ENCODE measurements at places on chromosomes 2 and 18.

DNA sequence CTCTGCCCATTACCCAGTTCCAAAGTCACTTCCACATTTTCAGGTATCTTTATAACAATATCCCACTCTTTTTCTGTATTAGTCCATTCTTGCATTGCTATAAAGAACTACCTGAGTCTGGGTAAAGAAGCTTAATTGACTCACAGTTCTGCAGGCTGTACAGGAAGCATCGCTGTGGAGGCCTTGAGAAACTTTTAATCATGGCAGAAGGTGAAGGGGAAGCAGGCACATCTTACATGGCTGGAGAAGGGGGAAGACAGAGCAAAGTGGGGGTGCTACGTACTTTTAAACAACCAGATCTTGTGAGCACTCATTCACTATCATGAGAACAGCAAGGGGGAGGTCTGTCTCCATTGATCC, 85.4 kb upstream of the MAP4K3 start:
- no peak for DNase-seq

- no peak for DNase-seq
Observed at GRCh38 chr18:8212896-8213780, 396.1 kb upstream of the RAB12 start.

DNA sequence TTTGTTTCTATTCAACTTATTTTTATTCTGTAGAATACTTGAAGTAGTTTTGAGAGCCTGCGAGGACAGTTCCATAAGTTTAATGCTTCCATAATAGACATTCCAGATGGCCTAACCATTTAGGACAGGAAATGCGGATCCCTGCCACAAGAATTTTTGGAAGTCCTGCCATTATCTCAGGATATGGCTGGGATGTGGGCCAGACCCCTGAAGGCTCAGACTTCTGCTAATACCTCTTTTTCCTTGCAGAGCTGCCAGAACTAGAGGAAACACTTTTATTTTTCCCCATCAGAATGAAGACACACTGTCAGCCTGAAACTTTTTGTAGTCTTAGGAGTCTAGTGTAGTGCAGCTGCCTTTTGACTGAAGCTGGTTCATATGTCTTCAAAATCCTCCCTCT, 806.5 kb downstream of the TDRD15 start:
- DNase-seq, result no peak

DNA sequence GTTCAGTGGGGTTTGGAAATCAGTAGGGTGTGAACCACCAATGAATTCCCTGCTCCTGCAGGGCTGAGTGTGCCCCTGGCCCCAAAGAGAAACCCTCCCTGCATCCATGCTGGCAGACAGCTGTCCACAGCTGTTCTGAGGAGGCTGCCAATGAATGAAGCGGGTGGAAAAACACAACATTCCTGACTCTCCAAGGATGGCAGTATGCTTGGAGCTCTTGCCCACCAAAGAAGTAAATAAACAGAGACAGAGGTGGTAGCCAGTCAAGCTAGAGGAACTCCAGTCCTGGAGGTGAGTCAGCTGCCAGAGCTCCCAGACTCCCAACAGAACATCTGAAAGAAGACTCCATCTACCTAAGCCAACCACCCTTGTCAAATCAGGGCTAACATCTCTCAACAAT, 6.2 kb downstream of the ZBTB7C start:
- DNase-seq, result no peak

DNA sequence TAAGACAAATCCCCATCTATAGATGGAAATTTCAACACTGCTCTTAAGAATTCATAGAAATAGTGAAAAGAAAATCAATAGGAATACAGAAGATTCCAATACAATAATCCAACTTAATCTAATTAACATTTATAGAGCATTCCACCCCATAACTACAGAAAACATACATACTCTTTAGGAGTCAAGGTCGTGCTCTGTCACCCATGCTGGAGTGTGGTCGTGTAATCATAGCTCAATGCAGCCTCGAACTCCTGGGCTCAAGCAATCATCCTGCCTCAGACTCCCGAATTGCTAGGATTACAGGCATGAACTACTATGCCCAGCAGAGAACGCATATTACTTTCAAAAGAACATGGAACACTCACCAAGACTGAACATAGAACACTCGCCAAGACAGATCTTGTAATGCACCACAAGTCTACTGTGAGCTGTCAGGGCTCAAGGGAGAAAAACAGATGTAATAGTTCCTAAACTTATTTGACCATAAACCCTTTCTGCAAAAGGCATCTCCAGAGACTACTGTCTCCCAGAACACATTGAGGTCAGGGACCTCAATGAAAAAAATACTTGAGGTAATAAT, 14.1 kb downstream of the MEMO1 start:
- DNase-seq, result no peak

DNA sequence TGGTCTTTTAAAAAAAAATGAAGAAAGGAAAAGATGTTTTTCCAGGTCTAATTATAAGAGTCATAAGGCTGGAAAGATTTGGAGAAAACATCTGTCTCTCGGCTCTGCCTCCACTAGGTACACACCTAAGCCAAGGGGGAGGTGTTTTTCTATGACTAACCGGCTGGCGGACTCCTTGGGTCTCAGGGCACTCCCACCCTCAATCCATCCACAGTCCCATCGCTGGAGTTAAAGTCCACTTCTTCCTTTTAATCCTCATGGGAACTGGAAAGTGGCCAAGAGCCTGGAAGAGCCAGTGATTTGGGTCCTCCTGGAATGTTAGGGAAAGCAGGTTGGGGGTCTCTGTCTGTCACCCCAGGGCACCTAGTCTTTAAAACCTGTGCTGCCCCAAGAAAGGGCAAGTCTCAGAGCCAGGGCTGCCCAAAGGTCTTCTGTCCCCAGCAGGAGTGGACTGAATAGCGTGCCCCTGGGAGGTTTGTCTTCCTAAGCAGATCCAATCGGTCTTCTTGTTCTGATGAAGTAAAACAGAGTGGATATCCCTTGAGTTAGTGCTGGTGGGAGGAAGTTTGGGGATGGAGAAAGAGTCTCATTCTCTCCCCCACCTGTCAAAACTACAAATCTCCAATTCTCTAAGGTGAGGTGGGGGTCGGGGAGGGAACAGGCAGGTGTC, 66.4 kb downstream of the MCFD2 start:
- no peak for DNase-seq

DNA sequence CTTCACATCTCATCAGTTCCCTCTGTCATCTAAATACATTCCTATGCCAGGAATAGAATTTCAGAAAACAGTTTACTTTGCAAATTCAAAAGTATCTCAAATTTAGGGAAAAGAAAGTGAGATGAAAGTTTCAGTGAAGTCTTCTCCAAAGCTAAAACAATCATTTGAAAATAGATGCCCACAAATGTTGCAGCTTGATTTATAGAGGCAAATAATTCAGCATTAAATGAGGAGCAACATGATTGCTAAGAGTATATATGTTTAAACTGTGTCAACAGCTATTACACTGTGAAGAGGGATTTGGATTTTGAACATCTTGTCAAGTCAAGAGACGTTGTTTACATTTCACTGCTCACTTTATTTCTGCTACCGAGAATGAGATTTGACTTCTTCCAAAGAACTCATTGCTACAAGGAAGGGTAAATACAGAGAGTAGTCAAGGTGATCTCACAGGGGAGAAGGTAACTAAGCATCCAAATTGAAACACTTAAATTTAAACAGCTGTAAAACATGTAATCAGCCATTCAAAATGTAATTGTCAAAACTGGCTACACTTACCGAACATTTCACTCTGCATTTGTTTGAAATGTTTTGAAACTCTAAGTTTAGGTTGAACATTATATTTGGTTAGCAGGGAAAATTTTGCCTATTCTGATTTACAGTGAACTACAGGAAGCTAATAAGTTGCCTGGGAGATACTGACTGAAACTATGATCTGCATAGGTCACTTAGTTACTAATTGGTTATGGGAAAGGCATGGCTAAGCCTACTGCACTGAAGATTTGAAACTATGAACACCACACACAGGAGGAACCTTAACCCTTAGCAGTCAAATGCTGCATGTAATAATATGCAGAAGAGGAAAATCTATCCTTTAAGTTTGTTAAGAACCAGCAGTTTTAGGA, 33.2 kb upstream of the GALNT3 start:
- no peak for DNase-seq

DNA sequence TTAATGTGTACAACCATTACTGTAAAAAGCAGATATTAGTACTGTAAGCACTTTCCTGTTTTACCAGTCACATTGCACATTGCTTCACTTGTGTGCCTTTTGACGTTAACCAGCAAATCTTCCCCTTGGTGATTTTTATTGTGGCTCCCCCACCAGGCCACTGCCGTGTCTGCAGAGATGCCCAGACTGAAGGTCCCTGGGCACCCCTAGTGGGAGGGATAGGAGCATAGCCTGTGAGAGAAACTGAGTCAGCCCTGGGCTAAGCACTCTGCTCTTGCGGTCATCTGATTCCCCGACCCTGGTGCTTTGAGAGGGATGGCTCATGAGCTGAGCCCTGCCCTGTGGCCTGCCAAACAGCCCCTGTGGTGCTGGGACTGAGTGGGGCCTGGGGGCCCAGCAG, 73.4 kb downstream of the INPP4A start:
- DNase-seq, result no peak

GRCh38 chr18:74378179-74378682, 62.6 kb downstream of the C18orf63 start:
- no peak for DNase-seq

DNA sequence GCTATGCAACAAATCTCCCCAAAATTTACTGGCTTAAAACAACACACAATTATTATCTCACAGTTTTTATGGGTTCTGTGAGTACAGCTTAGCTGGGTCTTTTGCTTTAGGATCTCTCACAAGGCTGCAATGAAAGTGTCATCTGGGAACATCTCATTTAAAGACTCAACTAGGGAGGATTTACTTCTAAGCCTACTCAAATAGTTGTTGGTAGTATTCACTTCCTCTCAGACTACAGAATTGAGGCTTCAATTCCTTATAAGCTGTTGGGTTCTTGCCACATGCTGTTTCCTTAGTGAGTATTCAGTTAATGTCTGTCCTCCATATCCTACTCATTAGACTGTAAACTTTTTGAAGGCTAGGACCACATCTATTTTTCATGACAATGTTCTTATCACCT, 72.3 kb downstream of the MDH1 start:
- no peak for DNase-seq

GRCh38 chr2:32453242-32454062, 96.6 kb downstream of the BIRC6 start:
- DNase-seq, result no peak

DNA sequence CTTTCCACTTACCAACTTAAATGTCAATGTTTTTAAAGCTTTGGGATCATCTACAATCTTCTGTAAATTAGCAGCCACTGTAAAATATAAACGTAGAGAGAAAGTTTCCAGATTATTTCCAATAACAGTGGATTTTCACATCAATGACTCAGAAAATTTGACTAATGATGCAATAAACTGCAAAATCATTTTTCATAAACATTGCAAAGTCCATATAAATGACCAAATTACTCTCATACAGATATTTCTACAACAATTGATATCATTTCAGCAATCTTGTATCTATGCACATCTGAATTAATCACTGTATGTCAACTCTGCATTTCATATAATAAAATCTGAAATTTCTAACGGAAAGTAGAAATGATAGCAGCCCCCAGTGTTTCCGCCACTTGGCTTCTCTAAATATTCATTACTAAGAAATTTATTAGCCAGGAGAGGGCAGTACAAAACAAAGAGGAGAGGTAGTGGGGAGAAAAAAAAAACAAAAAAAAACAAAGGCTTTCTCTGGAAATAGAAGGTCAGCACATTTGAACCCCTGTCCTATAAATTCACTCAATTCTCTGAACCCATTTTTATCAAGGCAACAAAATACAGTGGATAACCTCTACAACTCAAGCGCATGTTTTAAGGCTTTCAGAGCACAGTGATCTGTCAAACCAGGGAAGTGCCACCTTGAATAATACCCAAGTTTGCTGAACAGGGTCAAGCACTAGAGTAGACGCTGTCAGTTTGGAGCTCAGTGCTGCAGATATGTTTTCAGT, 282.6 kb downstream of the STK39 start:
- DNase-seq, result no peak

DNA sequence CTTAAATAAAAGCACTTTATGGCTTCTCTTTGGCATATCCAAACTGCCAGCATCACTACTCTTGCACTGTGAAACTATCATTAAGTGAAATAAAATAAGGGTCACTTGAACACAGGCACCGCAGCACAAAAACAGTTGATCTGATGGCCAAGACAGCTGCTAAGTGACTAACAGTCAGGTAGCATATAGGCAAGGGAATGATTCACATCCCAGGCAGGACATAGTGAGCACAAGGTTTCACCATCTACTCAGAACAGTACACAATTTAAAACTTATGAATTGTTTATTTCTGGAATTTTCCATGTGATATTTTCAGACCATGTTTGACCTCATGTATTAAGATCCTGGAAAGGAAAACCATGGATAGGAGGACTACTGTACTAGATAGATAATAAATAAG, 214.2 kb downstream of the MREG start:
- DNase-seq, result no peak

GRCh38 chr18:47407736-47408135, 156.3 kb upstream of the SKOR2 start:
- DNase-seq, result no peak

DNA sequence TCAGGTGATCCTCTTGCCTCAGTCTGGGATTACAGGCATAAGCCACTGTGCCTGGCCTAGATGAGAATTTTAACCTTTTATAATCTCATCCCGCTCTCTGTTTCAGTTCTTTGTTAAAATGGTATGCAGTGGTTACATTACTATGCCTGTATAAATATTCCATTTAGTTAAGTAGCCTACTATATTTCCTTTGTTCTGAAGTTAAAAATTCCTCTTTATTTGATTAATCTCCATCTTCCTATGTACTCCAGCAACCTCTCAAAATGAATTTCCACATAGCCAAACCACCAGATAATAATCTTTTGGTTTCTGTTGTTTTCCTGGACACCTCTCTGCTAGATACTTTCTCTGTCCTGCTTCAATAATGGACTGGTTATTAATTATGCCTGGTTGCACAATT, 15.8 kb downstream of the RAB10 start:
- no peak for DNase-seq

- DNase-seq, result no peak
Observed at GRCh38 chr2:6945087-6945813, 28.0 kb downstream of the RNF144A start.

DNA sequence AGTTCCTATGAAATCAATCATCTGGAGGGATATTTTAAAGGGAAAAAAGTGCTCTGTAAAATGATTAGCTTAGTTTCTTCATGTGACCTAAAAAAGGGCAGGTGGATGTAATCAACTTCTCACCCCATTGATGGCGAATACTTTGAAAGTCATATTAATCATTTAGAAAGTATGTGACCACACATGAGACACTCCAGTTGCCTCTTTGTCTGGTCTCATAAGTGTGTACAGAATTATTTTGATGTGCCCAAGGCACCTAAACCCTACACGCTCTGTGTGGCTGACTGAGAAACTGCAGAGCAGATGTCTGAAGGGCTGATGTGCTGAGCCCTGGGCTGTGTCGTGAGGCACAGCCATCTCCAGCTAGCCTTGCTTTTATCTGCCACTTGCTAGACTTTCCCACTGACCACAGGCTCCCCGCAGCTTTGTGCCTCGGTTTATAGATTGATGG, 26.9 kb downstream of the SGPP2 start:
- DNase-seq, result no peak
